Stimulated activated CD4-positive, alpha-beta T cell treated with anti-CD3 and anti-CD28 coated beads, Interleukin-1b, Interleukin-23, amount 100 ng/mL, for 48 hours (primary cell): ENCODE measurements at places on chromosomes 5 and 9.

DNA sequence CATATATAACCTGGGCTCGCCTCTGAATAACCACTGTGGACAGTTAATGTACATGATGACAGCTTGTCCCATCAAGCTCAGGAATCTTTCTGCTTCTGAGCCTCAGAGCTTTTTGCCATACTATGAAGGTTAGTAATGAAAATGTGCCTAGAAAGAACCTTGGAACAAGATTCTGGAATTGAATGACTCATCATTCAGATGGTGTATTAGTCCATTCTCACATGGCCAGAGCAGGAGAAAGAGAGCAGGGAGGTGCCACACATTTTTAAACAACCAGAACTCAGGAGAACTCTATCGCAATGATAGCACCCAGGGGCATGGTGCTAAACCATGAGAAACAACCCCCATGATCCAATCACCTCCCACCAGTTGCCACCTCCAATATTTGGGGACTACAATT lies 542.1 kb downstream of the PRR16 start:
- DNase-seq, result no peak

DNA sequence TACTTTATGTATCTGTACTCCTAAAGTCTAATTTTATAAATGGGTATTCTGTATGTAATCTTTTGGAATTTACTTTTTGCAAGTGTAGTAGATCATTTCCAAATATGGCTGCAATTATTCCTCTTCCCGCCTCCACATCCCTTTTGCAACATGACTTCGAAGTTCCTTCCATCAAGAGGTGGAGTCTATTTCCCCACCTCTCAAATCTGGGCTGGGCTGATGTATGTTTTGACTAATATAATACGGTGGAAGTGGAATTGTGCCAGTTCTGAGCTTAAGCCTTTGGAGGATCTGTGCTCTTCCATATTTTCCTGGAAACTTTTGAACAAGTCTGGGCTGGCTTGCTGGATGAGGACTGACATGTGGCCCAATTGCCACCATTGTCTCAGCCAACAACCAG lies 155.9 kb downstream of the FGF18 start:
- no peak for DNase-seq

DNA sequence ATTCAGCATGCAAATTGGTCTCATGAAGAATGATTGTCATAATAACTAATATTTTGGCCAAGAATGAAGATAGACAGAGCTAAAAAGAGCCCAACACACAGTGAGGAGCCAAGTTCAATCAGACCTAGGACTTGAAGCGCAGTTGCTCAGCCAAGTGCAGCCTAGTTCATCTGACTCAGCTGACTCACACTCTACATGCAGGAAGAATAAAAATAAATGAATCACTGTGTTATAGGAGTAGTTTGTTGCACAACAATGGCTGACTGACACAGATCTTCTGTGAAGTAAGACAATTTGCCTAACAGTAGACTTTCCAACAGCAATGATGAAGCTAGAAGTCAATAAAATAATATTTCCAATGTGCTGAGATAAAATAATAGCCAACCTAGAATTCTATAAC lies 261.5 kb downstream of the CEMIP2 start:
- no peak for DNase-seq

GRCh38 chr9:109699019-109699418 lies 81.0 kb upstream of the PALM2AKAP2 start:
- no peak for DNase-seq

- DNase-seq, result no peak
Measured at GRCh38 chr9:125183561-125183960, 6.0 kb downstream of the PPP6C start.
